Gastroesophageal sphincter (tissue), 4 donors: ENCODE measurements at places on chromosomes 11 and 22. TPM values are rescaled to one million over a fixed set of nuclear protein-coding genes. Genes with fewer than 3 reads are reported as not detected.

DNA sequence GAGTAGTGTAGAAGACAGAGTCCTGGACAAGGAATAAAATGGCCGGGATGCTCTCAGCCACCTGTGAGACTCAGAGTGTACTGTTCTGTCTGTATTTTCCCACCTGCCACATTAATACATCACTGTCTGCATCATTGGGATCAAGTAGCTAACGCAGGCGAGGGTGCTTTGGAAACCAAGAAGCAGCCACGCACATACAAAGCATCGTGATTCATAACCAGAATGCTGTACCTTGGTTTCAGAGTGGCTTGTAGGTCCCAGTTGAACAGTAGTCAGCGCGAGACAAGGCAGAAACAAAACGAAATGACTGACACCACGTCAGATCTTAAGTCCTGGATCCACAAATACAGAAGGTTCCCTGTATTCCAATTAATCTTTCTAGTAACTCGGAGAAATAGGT, 198.3 kb downstream of the GRIK4 start:
- ATAC-seq: no peak

GRCh38 chr11:105033343-105033742, 1.6 kb downstream of the CASP1 start:
- peak; percentile 26 for ATAC-seq

- ATAC-seq: peak; percentile 89
These were observed 157.0 kb upstream of the TIMP3 start for GRCh38 chr22:32644252-32645100.

OR52H1 gene
- total RNA-seq: not detected

A4GALT gene
- 36.9 TPM for total RNA-seq

DNA sequence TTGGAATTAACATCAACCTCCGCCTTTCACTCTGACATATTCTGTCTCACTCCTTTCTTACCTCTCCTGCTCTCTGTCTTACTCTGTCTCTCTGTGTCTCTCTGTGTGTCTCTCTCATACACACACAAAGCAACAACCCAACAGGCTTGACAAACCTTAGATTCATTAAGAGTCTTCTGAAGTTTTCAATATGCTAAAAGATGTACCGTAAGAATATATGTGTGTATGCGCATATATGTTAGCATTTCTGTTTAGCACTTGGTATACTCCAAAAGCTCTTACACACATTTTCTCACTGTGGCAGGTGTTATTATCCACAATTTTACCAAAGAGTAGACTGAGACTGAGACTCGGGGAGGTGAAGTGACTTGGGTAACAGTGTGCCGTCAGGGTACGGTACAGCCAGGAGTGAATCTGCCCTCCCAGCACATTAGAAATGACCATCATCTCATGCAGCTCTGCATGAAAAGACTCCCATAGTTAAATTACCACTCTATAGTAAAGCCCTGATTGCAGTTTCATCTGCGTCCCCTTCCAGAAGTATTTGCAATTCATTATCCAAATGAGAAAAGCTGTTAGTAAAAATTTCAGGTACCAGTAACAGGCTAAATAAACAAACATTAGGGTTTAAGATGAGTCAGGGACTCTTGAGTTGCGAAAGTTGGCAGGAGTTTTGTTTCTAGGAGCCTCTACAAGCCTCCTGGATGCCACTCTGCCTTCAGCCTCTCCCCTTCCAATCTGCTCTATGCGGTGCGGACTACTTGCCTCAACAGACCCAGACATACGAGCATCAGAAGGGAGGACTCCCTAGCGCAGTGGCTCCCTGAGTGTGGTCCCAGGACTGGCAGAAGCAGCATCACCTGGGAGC, 195.2 kb upstream of the TMEM45B start:
- no peak for ATAC-seq

DNA sequence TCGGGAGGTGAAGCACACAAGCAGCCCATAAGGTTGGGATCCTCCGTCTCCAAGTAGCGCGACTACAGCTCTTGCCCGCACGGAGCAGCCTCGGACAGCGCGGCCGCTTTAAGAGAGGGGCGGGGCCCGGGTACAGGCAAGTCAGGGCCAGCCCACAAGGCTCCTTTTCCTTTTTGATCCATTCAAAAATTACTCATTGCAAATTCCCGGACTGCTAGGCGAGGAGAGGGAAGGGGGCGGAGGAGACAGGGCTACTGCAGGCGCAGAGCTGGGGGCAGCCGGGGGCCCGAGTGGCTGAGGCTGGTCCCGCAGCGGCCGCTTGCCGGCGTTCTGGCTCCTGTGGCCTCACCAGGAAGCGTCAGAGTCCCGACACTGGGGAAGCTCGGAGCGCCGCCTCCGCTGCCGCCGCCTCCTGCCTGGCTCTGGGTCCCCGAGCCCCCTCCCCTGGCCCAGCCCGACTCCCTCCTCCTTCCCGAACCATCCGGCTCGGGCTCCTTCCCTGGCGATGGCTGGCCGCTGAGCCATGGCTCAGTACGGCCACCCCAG, at the start of gene UBASH3B:
UBASH3B (plus strand) TSS at position 196 of the 546 bp plus-strand sequence; CDS start at position 524, 328 bp downstream.
- ATAC-seq: peak; percentile 89

SCN3B gene
- 2.7 TPM for total RNA-seq

- ATAC-seq: peak; percentile 67
These were observed 556.6 kb downstream of the MIAT start for GRCh38 chr22:27213766-27214581.

OR51E2 gene
- total RNA-seq: 0.94 TPM

LRRC32 gene
- 22.7 TPM for total RNA-seq

- ATAC-seq: no peak
These were observed 70.2 kb downstream of the MTNR1B start for GRCh38 chr11:93039531-93040240.

NUP98 gene
- total RNA-seq: 82.9 TPM

PACSIN2 gene
- total RNA-seq: 171 TPM

GRCh38 chr11:11444027-11444803, 91.2 kb upstream of the CSNK2A3 start:
- ATAC-seq: peak; percentile 11

DNA sequence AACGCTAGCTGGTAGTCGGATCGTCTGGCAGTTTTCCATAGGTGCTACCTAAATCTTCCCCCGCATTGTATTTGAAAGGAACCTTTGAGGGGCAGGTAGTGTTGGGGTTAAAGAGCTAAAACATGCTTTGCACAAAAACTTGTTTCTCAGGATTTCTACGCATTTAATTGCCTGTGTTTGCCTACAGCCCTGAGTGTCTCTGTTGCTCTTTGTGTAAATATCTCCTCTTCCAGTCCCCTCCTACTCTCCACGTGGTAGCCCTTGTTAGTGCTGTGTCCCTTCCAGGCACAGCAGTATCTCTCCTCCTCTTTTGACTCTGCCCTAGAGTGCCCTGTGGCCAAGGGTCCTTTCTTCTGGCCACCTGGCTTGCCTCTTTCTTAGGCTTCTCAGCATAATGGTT, 81.7 kb downstream of the BARX2 start:
- no peak for ATAC-seq

COMMD9 gene
- total RNA-seq: 26.5 TPM

GRCh38 chr11:29305456-29306232, 711.2 kb downstream of the KCNA4 start:
- ATAC-seq: no peak

CD248 gene
- 25.8 TPM for total RNA-seq

DNA sequence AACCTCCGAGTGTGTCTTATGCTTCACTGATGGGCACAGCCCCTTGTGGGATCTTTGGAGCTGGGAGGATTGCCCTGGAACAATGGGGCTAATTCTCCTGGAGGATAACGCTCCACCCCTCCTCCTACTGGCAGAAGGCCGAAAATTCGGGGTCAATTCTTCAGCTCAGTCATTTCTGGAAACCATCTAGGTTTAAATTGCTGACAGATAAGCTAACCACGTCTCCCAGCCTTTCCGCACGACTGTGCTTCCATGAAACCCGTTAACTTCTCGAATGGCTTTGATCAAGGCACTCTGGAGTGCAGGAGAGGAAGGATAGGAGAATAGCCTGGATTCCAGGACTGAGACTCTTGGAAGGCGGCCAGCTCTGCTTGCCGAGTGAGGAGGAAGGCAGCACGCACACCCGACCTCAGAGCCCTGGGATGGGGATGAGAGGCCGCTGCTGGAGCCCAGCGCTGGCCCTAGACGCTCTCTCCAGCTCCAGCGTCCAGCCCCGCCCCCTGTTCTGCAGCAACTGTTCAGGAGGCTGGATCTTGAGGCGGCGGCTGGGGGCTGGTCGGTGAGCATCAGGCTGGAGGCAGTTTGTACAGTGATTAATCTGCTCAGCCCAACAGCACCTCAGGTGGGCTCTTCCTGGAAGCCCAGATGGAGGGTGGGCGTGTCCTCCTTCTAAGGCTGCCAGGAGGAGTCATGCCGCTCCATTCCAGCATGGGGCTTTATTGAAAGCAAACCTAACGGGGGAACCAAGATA, 176.7 kb upstream of the NCAM1 start:
- ATAC-seq: peak; percentile 70

MPPED2 gene
- 6.8 TPM for total RNA-seq

MS4A3 gene
- total RNA-seq: not detected

DNA sequence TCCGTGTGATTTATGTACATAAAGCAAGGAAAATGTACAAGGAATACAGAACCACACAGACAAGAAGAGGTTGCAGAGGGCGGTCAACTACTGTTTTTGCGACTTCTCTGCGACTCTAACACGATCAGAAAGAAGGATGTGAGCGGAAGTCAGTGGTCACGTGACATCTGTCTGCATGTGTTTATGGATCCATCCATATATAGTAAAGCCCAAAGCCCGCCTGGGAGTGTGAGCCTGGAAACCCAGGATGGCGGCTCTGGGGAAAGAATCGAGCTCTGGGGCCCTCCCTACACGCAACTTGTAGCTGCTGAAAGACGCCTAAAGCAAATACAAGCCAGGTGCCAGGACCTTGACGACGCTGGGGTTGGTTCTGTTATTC, 8.8 kb downstream of the OSBPL5 start:
- ATAC-seq: no peak

DNA sequence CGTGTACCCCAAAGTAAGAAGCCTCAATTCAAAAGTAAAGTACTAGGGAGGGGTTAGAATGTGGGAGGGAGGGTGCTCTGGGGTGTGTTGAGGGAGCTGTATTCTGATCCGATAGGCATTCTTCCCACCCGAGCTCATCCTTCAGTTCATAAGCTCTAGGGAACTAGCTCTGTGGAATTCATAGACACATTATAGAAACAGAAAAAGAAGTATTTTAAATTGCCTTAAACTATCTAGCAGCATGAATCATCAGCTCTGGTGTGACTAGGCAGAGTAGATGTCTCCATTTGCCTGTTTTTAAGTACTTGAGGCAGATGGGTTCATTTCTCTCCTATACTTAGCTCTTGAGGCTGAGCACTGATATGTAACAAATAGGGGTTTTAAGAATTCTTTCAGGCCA, 7.3 kb upstream of the SGSM3 start:
- ATAC-seq: no peak

- no peak for ATAC-seq
These were observed 4.0 kb upstream of the PTGDR2 start for GRCh38 chr11:60859616-60860250.

DNA sequence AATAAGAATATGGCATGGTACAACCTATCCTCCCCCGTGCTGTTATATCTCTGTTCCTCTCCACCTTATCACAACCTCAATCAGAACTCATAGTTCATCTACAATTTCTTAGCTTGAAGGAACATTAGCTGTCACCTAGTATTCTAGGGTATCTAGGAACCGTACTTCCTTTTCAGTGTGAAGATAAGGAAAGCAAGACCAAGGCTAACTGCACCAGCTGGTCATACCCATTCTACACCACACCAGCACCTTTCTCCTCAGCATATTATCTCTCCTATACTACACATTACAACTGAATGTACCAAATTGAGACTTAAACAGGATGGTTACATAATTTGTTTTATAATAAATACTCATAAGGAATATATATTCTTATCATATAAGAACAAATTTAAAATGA, 73.1 kb downstream of the ARHGAP32 start:
- no peak for ATAC-seq

DDI1 gene
- total RNA-seq: not detected

DNA sequence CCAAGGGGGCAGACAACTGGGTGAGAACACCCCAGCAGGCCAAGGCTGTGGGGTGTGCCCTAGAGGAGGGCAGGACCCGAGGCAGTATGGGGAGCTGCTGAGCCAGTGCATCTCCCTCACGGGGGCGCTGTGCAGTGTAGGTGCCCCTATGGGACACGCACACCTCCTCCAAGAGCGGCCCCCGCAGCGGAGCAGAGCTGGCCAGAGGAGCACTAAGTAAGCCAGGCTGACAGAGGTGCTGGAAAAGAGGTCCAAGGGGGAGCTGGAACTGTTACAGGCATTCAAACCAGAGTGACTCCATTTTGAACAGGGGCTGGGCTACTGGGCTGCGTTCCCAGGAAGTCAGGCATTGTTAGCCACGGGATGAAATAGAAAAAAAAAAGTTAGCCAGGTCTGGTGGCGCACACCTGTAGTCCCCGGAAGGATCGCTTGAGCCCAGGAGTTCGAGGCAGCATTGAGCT, 41.8 kb downstream of the TST start:
- peak; percentile 64 for ATAC-seq

LRRN4CL gene
- total RNA-seq: 27.6 TPM

DNA sequence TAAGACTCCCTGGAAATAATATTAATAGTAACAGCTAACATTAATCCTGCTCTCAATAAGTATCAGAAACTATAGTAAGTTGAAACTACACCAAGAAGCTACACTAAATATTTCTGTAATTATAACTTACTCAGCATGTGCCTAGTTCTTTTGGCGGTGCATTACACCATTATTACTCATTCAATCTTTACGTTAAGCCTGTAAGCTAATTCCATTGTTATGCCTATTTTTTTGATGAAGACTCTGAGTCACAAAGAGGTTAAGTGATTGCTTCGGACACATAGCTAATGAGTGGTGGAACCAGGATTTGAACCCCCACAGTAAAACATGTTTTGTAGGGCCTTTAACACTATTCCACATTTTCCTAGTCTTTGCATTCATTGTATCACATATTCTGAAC, 111.6 kb downstream of the RASSF10 start:
- no peak for ATAC-seq

ACTN3 gene
- total RNA-seq: not detected

DNA sequence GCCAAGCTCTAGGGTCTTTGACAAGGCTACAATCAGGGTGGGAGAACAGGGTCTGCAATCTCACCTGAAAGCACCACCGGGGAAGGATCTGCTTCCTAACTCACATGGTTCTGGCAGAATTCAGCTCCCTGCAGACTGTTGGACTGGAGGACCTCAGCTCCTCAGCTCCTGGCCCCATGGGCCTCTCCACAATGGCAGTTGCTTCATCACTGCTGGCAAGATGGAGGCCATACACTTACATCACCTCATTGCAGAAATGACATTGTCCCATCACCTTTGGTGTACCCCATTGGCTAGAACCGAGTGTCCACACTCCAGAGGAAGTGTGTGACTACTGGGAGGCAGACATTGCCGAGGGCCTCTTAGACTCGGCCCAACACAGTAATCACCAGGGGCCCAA, 20.9 kb upstream of the MPPED1 start:
- ATAC-seq: no peak

DNA sequence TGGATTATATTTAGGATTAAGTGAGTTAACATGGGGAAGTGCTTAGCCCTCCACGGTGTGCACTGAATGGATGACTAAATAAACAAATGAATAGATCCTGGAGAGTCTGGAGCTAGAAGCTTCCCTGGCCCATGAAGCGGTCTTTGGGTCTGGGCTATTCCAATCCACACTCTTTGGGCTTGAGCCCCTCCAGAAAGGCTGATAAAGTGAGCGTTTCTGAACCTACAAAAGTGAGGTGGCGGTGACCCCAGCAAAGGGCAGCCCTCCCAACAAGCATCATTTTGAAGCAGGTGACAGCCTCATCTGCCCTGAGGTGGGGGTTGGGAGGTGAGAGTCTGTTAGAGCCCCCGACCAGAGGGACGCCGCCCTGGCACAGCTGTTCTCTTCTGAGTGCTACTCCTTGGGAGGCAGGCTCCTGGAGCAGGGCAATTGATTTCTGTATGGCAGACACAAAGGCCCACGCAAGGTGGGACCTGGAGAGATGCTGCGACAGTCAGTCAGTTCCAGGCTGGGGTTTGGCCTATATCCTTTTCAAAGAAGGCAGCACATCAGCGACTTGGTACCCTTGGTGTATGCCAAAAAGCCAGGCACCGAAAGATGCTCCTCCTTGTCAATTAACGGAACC, 157.8 kb downstream of the CACNA1I start:
- no peak for ATAC-seq
